ENCODE measurements at places on chromosomes 7 and 10. TPM values are rescaled to one million over a fixed set of nuclear protein-coding genes. Genes with fewer than 3 reads are reported as not detected.

ACSL5 gene
- 6.3 TPM for total RNA-seq

ACTL6B gene
- not detected for total RNA-seq

DOCK1 gene
- total RNA-seq, result 16.3 TPM

GRCh38 chr7:22375359-22376048, 18.6 kb upstream of the RAPGEF5 start:
- DNase-seq, result no peak

DNA sequence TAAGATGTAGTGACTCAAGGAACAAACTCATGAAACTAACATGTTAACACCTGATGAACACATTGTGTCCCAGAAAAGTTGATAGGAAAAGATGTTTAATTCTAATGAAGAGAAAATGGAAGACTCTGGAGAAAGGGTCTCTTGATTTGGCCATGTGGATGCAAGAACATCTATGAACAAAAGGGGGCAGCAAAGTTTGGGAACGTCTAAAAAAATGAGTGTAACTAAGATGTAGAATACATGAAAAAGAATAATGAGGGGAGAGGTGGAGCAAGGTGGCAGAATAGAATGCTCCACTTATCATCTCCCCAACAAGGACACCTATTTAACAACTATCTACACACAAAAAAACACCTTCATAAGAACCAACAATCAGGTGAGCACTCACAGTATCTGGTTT, 805.1 kb downstream of the TNS3 start:
- no peak for DNase-seq

GRCh38 chr7:3065724-3066143, 22.1 kb upstream of the CARD11 start:
- DNase-seq, result peak; percentile 50
